SJSA1 (cell line): ENCODE measurements at places on chromosomes 2 and 18. TPM values are rescaled to one million over a fixed set of nuclear protein-coding genes. Genes with fewer than 3 reads are reported as not detected.
A peak's percentile ranks its signal among the peaks of the same experiment; 100 is the strongest.

Gene TANC1
- 11.6 and 26.5 TPM in 2 replicates for total RNA-seq

Gene TMEM178A
- 0.13 and 0.41 TPM in 2 replicates for total RNA-seq

Gene KRTCAP3
- total RNA-seq = not detected in 2 replicates

Gene HMSD
- 0.53 and 1.00 TPM in 2 replicates for total RNA-seq

Gene PAX3
- 0.03 TPM in 1 of 2 replicates, not detected in the other for total RNA-seq

Gene SH3RF3
- 3.6 and 6.1 TPM in 2 replicates for total RNA-seq

Gene MBOAT2
- total RNA-seq = 36.4 and 76.5 TPM in 2 replicates

Gene EGR4
- not detected in 2 replicates for total RNA-seq

Gene MMADHC
- 246 and 260 TPM in 2 replicates for total RNA-seq

Gene C1GALT1C1L
- 0.75 and 1.1 TPM in 2 replicates for total RNA-seq

Gene LINC00305
- not detected in 2 replicates for total RNA-seq

GRCh38 chr2:185284696-185285095, 453.9 kb upstream of the FSIP2 start:
- H3K27me3 ChIP-seq = no peaks in the 10 kb centered on the region
- H3K4me3 ChIP-seq = no peak overlapping the region
- DNase-seq = no peak
- H3K4me1 ChIP-seq = no peaks in the 10 kb centered on the region

DNA sequence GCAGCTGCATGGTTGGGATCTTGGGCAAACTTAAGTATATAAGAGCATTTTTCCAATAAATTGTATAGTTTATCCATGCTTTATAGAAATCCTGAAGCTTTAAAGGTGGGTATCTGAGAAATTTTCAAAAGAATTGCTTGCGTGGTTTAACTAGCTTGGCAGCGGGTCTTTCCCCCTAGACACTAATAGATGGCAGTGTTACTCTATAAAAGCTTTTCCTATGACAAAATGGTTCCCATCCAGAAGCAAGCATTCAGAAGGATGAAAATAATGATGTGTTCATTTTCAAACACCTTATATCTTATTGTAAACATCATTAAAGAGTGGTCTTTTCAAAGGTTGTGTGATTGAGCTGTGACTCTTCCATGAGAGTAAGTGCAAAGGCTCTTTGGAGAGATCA, 45.9 kb downstream of the KDM3A start:
- no peak overlapping the region for H3K27ac ChIP-seq
- no peak for DNase-seq
- H3K27me3 ChIP-seq = no peaks in the 10 kb centered on the region
- H3K36me3 ChIP-seq = peaks cover 100% of the 10 kb centered on the region
- H3K4me1 ChIP-seq = peaks cover 5% of the 10 kb centered on the region

GRCh38 chr18:64714086-64714485, 565.2 kb upstream of the LINC00305 start:
- no peaks in the 10 kb centered on the region for H3K4me1 ChIP-seq
- no peak overlapping the region for H3K4me3 ChIP-seq
- no peak for DNase-seq
- no peaks in the 10 kb centered on the region for H3K36me3 ChIP-seq

DNA sequence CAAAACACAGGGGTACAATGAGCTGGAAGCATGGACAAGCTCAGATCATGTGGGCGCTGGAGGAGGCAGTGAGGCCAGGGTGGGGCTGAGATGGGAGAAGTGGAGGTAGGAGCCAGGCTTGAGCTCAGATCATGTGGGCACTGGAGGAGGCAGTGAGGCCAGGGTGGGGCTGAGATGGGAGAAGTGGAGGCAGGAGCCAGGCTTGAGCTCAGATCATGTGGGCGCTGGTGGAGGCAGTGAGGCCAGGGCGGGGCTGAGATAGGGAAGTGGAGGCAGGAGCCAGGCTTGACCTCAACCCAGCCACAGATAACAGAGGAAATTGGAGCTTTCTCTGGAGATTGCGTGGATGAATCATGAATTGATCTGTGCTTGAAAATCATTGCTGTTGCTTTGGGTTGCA, 48.3 kb upstream of the TMEM18 start:
- no peaks in the 10 kb centered on the region for H3K36me3 ChIP-seq
- H3K4me1 ChIP-seq = no peaks in the 10 kb centered on the region
- no peak overlapping the region for H3K27ac ChIP-seq
- DNase-seq = no peak

- H3K36me3 ChIP-seq = no peaks in the 10 kb centered on the region
- H3K4me3 ChIP-seq = no peak overlapping the region
- no peaks in the 10 kb centered on the region for H3K4me1 ChIP-seq
These were observed 164.0 kb downstream of the SLC39A10 start for GRCh38 chr2:195820867-195821565.

DNA sequence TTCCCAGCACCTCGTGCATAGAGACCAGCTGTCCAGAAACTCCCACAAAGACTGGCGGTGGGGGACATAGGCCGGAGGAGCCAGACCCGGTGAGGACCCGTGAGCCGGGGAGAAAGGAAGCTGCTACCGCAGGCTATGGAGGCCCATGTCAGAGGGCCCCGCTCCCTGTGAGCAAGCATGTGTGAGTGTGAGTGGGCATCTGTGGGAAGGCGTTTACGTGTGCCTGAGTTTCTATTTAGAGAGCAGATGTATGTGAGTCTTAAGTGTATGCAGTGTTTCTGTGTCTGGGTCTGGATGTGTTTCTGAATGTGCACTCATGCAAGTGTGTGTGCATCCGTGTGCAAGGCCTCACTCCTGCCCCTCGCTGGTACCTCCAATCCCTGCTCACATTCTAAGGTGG, 187.8 kb upstream of the RAB6C start:
- DNase-seq = no peak
- 0 out of 2 replicates have a peak, but pooled peaks cover 3% of the 10 kb centered on the region for H3K27me3 ChIP-seq
- no peak overlapping the region for H3K4me3 ChIP-seq
- H3K27ac ChIP-seq = no peak overlapping the region
- no peaks in the 10 kb centered on the region for H3K36me3 ChIP-seq

DNA sequence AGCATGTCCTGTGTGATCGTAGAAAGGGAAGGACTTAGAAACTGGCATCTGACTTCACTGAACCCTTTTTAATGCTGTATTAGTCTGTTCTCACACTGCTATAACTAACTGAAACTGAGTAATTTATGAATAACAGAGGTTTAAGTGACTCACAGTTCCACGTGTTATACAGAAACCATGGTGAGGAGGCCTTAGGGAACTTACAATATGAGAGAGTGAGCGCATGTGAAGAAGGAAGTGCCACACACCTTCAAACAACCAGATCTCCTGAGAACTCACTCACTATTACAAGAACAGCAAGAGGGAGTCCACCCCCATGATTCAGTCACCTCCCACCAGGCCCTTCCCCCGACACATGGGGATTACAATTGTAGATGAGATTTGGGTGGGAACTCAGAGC, 811.3 kb downstream of the CPS1 start:
- no peak for DNase-seq
- H3K27me3 ChIP-seq = no peaks in the 10 kb centered on the region
- H3K36me3 ChIP-seq = no peaks in the 10 kb centered on the region
- no peak overlapping the region for H3K27ac ChIP-seq
- H3K4me3 ChIP-seq = no peak overlapping the region

GRCh38 chr2:42217307-42217706, 48.2 kb downstream of the EML4 start:
- no peak for DNase-seq
- H3K27me3 ChIP-seq = no peaks in the 10 kb centered on the region
- peak overlapping the region; percentile 7; the same call in 1 of the 2 replicates for H3K27ac ChIP-seq
- no peaks in the 10 kb centered on the region for H3K36me3 ChIP-seq

DNA sequence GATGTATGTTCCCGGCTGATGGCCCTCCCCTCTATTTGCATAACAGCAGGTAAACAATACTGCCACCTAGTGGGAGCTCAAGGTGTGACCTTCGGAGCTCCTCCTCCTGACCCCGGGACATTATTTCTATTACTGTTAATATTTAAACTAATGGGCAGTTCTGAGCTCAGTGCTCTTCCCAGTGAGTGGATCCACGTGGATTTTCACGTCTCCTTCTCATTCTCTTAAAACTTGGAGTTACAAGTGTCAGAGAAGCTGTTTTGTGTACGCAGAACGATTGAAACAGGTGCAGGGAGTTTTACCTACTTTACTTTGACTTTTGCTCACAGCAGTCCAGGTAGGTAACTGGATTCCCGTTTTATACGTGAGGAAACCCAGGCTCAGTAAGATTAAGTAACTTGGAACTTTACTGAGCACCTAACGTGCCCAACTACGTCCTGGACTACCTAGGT, 127.3 kb downstream of the PRKCE start:
- peak; percentile 72 for DNase-seq
- H3K36me3 ChIP-seq = no peaks in the 10 kb centered on the region
- H3K27me3 ChIP-seq = no peaks in the 10 kb centered on the region
- no peak overlapping the region for H3K27ac ChIP-seq
- H3K4me3 ChIP-seq = no peak overlapping the region

DNA sequence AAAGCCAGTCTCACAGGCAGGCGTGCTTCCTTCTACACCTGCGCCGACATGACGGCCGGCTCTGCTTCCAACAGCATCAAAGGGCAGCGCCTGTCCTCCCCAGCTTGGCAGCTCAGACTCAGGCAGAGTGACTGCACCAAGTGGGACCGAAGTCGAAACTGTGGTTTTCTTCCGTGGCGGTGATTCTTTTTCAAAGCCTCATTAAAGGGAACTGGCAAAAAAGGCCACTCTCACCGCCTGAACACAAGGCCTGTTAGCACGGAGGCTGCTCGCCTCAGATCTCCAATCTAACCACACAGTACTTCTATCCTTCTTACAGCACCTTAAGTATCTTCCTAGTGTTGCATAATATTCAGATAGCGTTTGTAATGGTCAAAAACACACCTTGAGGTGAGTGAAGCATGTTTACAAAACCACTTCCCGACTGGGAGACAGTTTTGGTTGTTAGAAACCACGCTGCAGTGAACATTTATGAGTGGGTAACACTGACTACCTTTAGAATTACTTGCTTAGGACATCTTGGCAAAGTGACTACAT, 236.4 kb downstream of the HDAC4 start:
- peak; percentile 26 for DNase-seq
- H3K4me3 ChIP-seq = no peak overlapping the region
- no peaks in the 10 kb centered on the region for H3K4me1 ChIP-seq

DNA sequence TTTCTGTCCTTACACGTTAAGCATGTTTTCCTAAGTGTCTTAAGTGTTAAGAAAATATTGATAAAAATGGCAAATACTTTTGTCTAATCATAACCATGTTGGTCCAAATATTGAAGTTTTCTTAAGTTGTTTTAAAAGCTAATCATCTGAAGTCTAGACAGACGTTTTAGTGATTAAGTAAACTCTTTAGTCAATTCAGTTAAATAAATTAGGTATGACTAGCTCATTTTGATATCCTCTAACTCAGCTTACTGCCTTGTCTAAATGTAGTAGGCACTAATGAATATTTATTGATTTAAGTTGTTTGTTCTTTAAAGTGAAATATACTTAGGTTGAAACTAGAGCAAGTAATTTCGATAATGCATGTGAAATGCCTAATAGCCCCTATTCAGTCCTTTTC, 471.8 kb upstream of the CHST9 start:
- H3K27me3 ChIP-seq = no peaks in the 10 kb centered on the region
- 0 out of 2 replicates have a peak, but pooled peaks cover 4% of the 10 kb centered on the region for H3K4me1 ChIP-seq
- H3K4me3 ChIP-seq = no peak overlapping the region
- H3K36me3 ChIP-seq = no peaks in the 10 kb centered on the region
- no peak overlapping the region for H3K27ac ChIP-seq

DNA sequence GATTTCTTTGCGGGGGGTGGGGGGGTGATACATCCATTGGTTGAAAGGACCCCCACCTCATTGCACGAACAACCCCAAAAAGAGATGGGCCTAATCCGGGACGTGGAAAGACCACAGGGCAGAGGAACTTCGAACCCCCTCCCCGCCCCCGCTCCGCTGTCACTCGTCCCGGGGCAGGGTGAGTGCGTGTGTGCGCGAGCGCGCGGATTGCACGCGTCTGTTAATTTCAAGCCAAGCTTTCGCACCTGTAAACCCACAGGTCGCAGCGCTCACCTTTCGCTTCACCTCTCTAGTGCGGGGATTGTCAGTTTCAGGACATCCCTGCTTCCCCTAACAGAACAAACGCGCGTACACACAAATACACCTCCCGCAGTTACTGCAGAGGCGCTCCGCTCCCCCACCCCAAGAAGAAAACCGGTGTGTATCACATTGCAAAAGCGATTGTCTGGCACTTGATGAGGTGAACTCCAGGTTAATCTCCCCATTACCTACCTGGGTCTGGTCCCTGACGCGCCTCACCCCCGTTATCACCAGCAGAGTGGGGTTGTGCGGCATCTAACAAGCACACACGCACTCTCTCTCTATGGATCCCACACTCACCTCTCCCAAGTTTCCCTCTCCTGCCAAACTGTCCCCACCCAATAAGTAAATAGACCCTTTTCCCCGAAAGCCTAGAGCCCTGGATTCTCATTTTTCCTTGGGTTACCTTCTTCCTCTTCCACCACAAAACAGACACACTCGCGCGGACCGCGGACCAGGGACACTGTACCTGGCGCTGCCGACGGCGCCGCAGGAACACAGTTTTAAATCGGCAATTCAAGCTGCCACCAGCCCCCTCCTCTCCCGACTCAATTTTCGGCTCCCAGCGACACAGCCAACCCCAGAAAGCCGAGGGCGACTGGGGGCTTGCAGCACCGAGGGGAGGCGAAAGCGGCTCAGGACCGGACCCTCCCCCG, 1.0 kb downstream of the CYP26B1 start:
- H3K36me3 ChIP-seq = no peaks in the 10 kb centered on the region
- no peak overlapping the region for H3K27ac ChIP-seq
- H3K4me1 ChIP-seq = peaks cover 39% of the 10 kb centered on the region
- H3K4me3 ChIP-seq = no peak overlapping the region

- H3K4me3 ChIP-seq = no peak overlapping the region
- DNase-seq = no peak
- no peaks in the 10 kb centered on the region for H3K27me3 ChIP-seq
- H3K4me1 ChIP-seq = peaks cover 9% of the 10 kb centered on the region
These were observed 78.7 kb downstream of the GBX2 start for GRCh38 chr2:236089271-236090026.

DNA sequence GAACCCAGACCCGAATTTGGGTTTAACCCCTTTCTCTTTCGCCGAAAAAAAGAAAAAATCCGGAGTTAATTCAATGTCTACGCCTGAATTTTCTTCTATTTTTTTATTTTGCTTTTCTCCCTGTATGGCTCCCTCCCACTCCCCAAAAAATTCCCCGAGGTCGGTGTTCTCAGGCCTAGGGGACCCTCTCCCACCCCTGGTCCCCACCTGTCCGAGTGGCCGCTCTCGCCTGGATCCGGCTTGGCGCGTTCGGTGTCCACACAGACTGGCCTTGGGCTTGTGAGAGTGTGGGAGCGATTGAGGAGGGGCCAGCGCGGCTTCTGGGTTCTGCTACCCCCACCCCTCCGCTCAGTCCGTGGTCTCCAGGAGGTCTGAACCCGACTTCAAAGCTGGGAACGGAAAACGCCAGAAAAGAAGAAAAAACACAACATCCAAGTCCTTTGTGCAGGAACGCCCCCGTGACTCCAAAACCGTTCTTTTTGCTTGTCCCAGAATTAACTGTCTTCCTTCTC, 5.7 kb upstream of the EN1 start:
- H3K27me3 ChIP-seq = no peaks in the 10 kb centered on the region
- DNase-seq = no peak
- H3K27ac ChIP-seq = no peak overlapping the region
- no peak overlapping the region for H3K4me3 ChIP-seq
- H3K4me1 ChIP-seq = no peaks in the 10 kb centered on the region
- no peaks in the 10 kb centered on the region for H3K36me3 ChIP-seq

GRCh38 chr18:8658858-8659485, 46.4 kb upstream of the MTCL1 start:
- no peaks in the 10 kb centered on the region for H3K27me3 ChIP-seq
- no peak for DNase-seq

- DNase-seq = no peak
- H3K27me3 ChIP-seq = no peaks in the 10 kb centered on the region
- H3K4me1 ChIP-seq = no peaks in the 10 kb centered on the region
- H3K27ac ChIP-seq = no peak overlapping the region
These were observed 155.5 kb downstream of the TMEM247 start for GRCh38 chr2:46634905-46635304.
